ENCODE measurements at places on chromosomes 3 and 15.

DNA sequence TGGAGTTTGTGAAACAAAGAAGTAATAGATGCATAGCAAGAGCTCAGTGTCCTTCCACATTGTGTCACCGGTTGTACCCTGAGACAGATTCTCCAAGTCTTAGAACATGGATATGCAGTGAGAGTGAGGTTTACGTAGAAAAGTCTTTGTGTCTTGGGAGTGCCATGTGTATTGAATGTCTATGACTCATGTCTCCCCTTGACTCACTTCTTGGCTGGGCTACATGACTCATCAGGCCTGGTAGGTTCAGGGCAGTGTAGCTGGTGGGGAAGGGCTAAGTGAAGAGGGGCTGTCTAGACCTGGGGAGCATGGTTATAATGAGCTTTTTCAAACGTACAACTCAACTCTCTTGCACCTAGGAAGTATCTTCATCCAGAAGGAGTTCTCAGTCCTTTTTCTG is 167.4 kb downstream of the GAP43 start:
- DNase-seq: peak; percentile 89

GRCh38 chr3:21526461-21526860 is 224.5 kb downstream of the ZNF385D start:
- DNase-seq: no peak

DNA sequence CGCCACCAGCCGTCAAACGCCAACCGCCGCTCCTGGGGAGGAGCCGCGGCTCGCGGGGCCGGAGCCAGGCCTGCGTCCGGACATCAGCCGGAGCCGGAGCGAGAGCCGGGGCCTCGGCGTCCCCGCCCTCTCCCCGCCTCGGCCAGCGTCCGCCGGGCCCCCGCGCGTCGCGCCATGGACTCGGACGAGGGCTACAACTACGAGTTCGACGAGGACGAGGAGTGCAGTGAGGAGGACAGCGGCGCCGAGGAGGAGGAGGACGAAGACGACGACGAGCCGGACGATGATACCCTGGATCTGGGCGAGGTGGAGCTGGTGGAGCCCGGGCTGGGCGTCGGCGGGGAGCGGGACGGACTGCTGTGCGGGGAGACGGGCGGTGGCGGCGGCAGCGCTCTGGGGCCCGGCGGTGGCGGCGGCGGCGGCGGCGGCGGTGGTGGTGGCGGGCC is 359 bp downstream of the ARIH1 start:
- no peak for DNase-seq

GRCh38 chr3:157247391-157247790 is 87.4 kb upstream of the CCNL1 start:
- peak; percentile 34 for DNase-seq

- DNase-seq: no peak
These were observed 83.4 kb downstream of the MESD start for GRCh38 chr15:80906159-80906766.
